ENCODE measurements at places on chromosomes 11 and 22.

DNA sequence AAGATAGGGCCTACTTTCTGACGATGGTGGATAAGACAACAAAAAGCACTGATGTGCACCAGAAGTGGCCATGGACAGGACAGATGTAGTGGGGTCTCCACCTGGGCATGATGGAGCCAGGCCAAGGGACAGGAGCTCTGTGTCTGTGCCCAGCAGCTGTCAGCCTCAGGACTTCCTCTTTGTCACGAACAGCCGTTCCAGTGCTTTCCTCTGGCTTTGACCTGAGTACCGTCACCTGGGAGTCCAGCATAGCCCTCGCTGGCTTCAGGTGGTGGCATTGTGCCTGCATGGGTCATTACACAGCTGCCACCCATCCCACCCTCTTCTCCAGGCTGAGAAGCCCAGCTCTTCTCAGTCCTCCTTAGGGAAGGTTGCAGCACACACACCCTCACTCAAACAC, 137.8 kb downstream of the GRIK4 start:
- no peak for DNase-seq

GRCh38 chr22:46679706-46680269, 58.3 kb downstream of the CERK start:
- no peak for DNase-seq

- DNase-seq: no peak
Observed at GRCh38 chr11:107587306-107587979, 3.5 kb upstream of the ELMOD1 start.

DNA sequence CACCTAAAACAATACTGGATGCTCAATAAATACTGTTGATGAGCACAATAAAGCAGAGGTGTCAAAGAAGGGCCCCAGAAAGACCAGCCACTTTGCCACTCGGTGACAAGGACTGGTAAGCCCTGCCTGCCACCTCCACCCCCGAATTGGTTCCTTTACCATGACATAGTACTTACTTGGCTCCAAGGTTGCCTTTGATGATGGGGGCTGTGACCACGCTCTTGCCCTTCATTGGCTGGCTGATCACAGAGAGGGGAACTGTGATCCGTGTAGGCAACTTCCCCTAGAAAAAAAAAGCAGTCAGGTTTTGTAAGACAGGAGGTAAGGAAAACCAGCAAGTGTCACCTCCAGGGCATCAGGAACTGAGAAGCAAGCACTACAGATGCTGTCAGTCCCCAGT, 29.7 kb downstream of the NFRKB start:
- no peak for DNase-seq

DNA sequence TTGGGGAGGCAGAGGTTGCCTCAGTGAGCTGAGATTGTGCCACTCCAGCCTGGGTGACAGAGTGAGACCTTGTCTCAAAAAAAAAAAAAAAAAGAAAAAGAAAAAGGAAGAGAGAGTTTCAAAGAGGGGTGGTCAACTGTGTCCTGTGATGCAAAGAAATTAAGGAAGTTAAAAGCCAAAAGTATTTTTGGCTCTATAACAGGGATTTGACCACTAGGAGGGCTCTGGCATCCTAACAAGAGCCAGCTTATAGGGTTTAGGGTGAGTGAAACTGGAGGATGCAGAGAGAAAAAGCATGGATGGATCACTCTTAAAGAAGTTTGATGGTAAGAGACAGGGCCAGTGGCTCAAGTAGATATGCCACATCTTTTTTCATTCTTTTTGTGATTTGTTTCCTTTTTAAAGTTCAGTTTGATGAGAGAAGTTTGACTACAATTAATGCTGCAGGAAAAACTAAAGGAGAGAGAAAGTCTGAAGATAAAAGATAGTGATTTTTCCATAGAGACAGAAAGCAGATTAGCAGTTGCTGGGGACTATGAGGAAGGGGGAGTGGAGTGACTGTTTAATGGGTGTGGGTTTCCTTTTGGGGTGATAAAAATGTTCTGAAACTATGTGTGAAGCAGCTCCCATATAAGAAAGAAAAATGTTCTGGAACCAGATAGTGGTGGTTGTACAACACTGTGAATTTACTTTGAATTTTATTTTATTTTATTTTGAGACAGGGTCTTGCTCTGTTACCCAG, 11.1 kb upstream of the MICAL2 start:
- DNase-seq: peak; percentile 43

- DNase-seq: no peak
Observed at GRCh38 chr11:134669796-134670195, 257.8 kb upstream of the B3GAT1 start.

GRCh38 chr11:44018127-44018521, 29.7 kb upstream of the ACCSL start:
- DNase-seq: no peak

- no peak for DNase-seq
Observed at GRCh38 chr11:128678024-128678423, 15.8 kb upstream of the FLI1 start.

Data from inflammatory macrophage treated with lipopolysaccharide for 4 hours (primary cell).